ENCODE measurements at places on chromosomes 7 and 10. TPM values are rescaled to one million over a fixed set of nuclear protein-coding genes. Genes with fewer than 3 reads are reported as not detected.

The ESYT2 gene
- 22.1 TPM for polyA plus RNA-seq

The GRID2IP gene
- 0.11 TPM for polyA plus RNA-seq

The ARHGAP21 gene
- 11.4 TPM for polyA plus RNA-seq

The HTR7 gene
- polyA plus RNA-seq: 0.06 TPM

The RAMP3 gene
- polyA plus RNA-seq: 107 TPM

The NODAL gene
- not detected for polyA plus RNA-seq

The TLL2 gene
- 0.32 TPM for polyA plus RNA-seq

The PIK3CG gene
- 0.79 TPM for polyA plus RNA-seq

The IFRD1 gene
- 40.9 TPM for polyA plus RNA-seq

The SUN3 gene
- not detected for polyA plus RNA-seq

The NPY4R gene
- polyA plus RNA-seq: 0.05 TPM

The MBL2 gene
- not detected for polyA plus RNA-seq

The MSS51 gene
- 1.2 TPM for polyA plus RNA-seq

The OPALIN gene
- polyA plus RNA-seq: not detected

The FAM3C gene
- 46.7 TPM for polyA plus RNA-seq

The SPOCK2 gene
- 3.6 TPM for polyA plus RNA-seq

The ADRB1 gene
- 0.69 TPM for polyA plus RNA-seq

The TLX1 gene
- 0.02 TPM for polyA plus RNA-seq

The GTF2IRD1 gene
- 4.0 TPM for polyA plus RNA-seq

The ERVW-1 gene
- not detected for polyA plus RNA-seq

The MACC1 gene
- polyA plus RNA-seq: under 0.01 TPM

The CLEC5A gene
- 0.15 TPM for polyA plus RNA-seq

The PLCE1 gene
- polyA plus RNA-seq: 2.4 TPM

The SEC61G gene
- 383 TPM for polyA plus RNA-seq

The HOXA7 gene
- polyA plus RNA-seq: 10.8 TPM

The COL13A1 gene
- polyA plus RNA-seq: 0.79 TPM

The ACSM6 gene
- polyA plus RNA-seq: 0.34 TPM

The WASHC2C gene
- 20.0 TPM for polyA plus RNA-seq

The FLNC gene
- 5.8 TPM for polyA plus RNA-seq

The CPXM2 gene
- 11.6 TPM for polyA plus RNA-seq

The ABCB1 gene
- polyA plus RNA-seq: 3.2 TPM

The CCL24 gene
- polyA plus RNA-seq: 1.0 TPM

The ACSL5 gene
- polyA plus RNA-seq: 9.2 TPM

The EMX2 gene
- polyA plus RNA-seq: 1.1 TPM

The DPYSL4 gene
- 0.67 TPM for polyA plus RNA-seq

The CRYGN gene
- polyA plus RNA-seq: not detected

The HYAL4 gene
- not detected for polyA plus RNA-seq

The RBP3 gene
- polyA plus RNA-seq: not detected

The ASAH2 gene
- polyA plus RNA-seq: 0.40 TPM

The GPR85 gene
- 0.15 TPM for polyA plus RNA-seq

The SRI gene
- 101 TPM for polyA plus RNA-seq

The CLRN3 gene
- polyA plus RNA-seq: not detected

The ABCB4 gene
- 0.27 TPM for polyA plus RNA-seq

Measured in adipose tissue (tissue), 3 donors.